ENCODE measurements at places on chromosomes 13 and 19.

DNA sequence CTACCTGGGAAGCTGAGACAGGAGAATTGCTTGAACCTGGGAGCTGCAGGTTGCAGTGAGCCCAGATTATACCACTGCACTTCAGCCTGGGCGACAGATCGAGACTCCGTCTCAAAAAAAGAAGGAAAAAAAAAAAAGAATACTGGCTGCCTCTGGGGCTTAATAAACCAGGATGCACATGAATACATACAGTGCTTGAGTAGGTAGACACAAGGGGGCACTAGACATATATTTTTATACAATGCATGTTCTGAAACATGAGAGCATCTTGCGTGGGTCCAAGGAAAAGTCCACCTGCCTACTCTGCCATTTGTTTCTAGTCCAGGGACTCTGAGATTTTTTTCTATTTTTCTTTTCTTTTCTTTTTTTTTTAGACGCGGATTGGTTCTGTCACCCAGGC lies 31.2 kb downstream of the KEAP1 start:
- DNase-seq: peak; percentile 55

- DNase-seq: no peak
These were observed 349.7 kb downstream of the LIG4 start for GRCh38 chr13:107865643-107866031.

GRCh38 chr19:46080561-46080960 lies 39.8 kb upstream of the IGFL4 start:
- peak; percentile 94 for DNase-seq

GRCh38 chr19:2629491-2630351 lies 72.8 kb downstream of the GNG7 start:
- no peak for DNase-seq

- no peak for DNase-seq
These were observed 416.5 kb downstream of the FGF14 start for GRCh38 chr13:101985321-101985720.

DNA sequence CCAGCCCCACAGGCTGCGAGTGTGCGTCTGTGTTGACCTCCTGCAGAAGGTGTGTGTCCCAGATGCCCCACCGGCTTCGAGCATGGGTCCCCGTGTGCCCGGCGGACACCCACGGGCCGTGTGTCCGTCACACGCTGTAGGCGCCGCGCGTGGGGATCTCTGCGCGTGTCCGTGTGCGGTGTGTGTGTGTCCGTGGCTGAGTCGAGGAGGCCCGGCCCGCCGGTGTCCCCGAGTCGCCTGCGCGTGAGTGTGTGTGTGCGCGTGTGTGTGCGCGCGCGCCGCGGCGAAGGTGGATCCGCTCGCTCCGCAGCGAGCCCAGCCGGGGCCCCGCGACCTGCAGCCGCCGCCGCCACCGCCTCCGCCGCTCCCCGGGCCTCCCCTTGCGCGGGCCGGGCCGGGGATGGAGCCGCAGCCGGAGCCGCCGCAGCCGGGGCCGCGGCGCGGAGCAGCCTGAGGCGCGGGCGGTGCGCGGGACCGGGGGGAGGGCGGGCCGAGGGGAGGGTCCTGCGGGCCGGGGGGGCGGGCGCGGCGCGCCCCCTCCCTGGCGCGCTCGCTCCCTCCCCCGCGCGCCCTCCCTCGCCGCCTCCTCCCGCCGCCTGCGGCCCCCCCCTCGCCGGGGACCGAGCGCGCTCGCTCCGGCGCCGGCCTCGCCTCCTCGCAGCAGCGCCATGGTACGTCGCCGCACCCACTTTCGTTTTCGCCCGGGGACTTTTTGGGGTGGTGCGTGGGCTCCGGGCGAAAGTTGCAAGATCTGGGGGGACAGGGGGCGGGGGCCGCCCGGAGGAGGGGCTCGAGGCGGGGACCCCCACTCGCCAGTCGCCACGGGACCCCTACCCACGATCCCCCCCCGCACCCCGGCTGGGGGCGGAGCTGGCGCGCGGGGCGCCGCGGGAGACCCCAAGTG lies 7.1 kb upstream of the NFIC start:
- DNase-seq: peak; percentile 61

DNA sequence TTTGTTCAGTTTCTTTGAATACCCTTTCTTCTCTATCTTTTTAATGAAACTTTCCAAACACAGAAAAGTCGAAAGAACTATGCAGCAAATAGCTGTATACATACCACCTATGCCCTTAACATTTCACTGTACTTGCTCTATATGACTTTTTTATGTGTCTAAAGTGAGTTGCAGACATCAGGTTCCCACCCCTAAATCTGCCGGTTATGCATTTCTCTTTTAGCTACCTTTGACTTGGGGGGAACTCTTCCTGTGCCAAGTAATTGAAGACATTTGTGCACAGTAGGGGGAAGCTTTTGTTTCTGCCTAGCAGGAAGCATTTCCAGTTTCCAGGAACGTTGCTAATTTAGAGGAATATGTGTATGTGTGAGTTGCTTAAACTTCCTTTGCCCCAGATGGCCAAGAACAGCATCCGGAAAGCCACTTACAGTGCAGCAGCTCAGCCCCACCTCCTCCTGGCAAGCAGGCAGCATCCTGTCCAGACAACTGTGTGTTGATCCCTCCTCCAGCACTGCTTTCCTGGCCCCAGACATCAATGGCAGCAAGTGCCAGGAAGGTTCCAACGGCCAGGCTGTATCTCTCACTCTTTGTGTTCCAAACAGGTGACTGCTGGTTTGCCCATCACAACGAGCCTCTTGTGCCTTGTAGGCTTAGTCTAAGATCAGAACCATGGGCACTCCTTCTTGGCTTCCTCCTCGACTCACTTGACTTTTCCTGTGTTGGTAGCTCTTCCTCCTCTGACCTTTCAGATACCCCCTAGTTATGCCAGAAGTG lies 14.7 kb upstream of the GRAMD1A start:
- no peak for DNase-seq

- DNase-seq: no peak
These were observed 238.3 kb downstream of the COG6 start for GRCh38 chr13:39893808-39894207.

DNA sequence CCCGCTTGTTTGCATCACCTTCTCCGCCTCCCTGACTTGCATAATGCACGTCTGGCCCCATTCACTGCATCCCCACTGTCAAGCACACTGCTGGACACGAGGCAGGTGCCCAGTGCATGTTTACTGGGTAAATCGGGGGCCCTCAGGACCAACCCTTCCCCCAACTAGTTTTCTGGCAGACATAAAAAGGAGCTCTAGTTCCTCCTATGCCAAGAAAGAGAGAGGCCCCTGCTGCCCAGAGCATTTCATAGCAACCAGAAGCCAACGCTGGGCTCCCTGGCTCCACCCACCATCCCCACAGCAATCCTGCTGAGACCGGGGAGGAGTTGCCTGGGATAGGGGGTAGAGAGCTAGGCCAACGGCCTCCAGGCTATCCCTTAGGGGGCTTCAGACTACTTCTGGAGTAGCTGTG lies 23.2 kb downstream of the ANKRD27 start:
- no peak for DNase-seq
